T-helper 9 cell (primary cell): ENCODE measurements at places on chromosomes 13 and 19.

GRCh38 chr19:55209693-55210472, 582 bp upstream of the PTPRH start:
- DNase-seq, result no peak

- no peak for DNase-seq
Measured at GRCh38 chr13:78732445-78733017, 73.6 kb upstream of the OBI1 start.

GRCh38 chr19:18013210-18014111, 5.5 kb downstream of the ARRDC2 start:
- no peak for DNase-seq

DNA sequence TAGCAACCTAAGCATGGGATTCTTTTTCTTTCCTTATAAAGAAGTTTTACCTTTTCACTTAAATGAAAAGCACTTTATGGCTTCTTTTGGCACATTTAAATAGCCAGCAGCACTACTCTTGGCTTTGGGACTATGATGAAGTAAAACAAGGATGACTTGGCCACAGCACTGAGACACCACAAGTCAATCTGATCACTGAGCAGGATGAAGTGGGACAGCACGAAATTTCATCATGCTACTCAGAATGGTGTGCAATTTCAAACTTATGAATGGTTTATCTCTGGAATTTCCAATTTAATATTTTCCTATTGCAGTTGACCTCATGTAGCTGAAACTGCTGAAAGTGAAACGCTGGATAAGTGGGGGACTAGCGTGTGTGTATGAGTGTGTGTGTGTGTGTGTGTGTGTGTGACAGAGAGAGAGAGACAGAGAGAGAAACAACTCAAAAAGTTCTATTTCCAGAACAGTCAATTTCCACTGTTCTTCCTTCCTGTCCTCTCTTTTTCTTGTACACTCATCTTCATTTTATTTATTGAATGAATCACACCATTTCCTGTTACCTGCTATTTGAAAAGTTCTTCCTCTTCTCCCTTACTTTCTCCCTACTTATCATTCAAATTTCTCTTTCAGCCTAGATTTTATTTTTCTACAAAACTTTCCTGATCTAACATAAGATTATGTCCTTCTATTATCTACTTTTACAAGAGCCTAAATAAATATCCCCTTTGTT, 414.2 kb upstream of the MIR17HG start:
- DNase-seq, result no peak

DNA sequence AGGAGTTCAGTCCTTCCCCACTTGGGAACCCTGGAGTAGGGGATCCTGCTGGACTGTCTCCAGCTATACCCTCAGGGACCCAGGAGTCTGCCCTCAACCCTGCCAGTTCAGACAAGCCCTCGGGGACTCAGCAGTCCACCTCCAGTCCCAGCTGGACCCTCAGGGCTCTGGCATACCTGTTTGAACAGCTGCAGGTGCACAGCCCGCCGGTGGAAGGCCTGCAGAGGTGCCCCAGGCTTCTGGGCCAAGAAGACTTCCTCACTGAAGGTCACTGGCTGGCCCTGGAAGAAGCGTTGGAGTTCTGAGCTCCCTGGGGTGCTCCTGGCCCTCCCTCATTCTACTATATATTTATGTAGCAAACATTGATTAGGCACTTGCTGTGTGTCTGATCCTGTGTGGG, 8.6 kb downstream of the CRB3 start:
- DNase-seq, result no peak

GRCh38 chr19:19606021-19606420, 12.5 kb downstream of the PBX4 start:
- peak; percentile 45 for DNase-seq

DNA sequence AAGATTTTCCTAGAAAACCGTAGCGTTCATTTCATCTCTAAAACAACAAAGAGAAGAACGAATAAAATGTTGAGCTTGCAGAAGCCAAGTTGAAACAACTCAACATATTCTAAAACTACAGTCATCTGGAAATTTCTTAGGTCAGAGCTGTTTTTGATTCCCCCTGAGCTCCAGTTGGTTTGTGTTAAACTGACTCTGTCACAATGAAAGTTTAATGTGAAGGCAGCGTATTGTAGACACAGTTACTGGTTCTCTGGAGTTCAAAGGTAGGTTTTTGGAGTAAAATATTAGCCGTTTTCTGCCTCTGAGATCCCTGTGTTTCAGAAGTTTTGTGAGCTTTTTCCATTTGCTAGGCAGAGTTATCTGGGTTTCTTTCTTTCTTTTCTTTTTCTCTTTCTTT, 2.2 kb downstream of the ARHGEF7 start:
- no peak for DNase-seq

DNA sequence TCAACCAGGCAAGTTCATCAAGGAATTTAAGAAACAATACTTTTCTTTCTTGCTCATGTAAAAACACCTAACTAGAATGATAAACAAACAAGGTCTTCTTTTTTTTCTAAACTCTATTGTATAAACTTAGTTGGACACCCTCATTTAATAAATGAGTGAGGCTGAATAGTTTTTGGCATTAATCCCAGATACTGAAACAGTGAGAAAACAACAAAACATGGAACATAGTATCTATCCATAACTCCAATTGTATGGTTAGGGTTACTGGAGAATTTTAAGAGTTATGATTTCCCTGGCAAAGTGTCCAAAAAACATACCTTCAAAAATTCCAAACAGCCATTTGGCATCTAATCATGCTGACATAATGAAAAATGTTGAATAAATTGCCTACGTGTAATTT, 5.8 kb upstream of the POMP start:
- DNase-seq, result no peak

- DNase-seq, result no peak
Measured at GRCh38 chr13:55606045-55606665, 1534.6 kb upstream of the PRR20A start.

DNA sequence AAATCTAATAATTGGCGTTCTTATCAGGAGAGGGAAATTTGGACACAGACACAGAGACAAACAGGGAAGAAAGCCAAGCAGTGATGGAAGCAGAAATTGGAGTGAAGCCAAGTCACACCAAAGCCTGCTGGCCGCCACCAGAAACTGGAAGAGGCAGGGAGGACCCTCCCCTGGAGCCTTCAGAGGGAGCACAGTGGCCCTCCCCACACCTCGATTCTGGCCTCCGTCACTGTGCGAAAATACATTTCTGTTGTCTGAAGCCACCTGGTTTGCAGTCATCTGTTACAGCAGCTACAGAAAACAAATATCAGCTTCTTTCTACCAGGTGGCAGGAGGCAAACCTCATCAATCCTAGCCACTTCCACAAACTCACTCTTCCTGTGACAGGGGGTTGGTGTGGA, 8.3 kb upstream of the TLE6 start:
- DNase-seq, result no peak

GRCh38 chr13:33615436-33615835, 202.5 kb upstream of the RFC3 start:
- no peak for DNase-seq

DNA sequence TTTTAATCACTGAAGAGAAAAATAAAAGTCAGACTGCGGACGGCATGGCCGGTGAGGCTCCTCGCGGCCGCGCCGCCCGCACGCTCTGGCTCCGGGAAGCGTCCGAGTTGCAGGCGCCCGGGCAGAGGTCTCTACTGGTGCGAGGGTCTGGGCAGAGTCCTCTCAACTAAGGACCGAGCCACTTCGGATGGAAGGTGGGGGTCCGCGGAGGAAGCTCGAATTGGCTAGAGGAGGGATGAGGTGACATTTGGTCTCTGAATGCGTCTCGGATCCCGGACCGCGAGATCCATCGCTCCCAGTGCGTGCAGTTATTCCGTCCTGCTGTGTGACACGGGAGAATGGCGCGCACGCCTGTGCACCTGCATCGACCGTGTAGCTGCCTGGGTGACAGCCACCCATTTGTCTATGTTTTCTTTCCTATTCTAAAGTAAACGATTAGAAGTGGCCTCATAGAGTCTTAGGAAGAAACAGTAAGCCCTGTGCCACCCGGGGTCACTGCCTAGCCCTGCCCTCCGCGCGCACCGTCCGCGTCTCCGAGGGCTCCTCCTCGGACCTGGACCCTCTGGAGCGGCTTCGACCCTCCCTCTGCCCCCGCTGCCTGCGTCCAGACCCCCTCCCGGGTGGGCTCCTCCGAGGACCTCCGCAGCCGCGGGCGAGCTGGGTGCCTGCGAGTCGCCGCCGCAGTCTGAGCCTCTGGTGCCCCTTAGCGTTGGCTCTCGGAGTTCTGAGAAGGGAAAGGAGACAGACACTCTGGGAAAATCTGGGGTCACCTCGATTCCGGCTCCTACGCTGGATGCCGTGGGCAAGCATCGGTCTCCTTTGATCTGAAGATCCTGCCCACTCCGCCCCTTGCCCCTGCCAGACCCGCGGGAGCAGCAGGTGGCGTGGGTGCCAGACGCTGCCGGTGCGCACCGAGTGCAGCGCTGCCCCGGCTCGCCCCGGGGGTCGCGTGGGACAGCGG, 347.4 kb downstream of the LIG4 start:
- no peak for DNase-seq

DNA sequence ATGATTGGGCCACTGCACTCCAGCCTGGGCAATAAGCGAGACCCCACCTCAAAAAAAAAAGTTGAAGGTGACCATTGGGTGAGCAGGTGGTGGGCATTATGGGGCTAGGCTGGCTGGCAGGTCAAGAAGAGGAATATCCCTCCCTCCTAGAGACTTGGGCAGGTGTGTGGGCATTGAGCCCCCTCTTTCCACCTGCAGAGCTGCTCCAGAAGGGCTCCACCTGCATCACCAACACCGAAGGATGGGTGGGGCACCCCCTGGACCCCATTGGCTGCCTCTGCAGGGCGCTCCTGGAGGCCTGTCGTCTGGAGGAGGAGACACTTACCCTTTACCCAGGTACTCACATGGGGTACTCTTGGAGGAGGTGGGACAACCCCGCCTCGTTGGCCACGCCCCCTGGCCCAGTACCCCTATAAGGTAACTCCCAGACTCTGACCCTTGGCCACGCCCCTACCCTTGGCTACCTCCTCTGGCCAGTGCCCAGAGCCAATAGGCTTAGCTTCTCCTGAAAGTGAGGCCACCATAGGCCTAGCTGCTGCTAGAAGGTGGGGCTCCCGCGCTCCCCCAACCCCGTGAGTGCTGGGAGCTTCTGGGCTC, 21.9 kb downstream of the ZSWIM4 start:
- no peak for DNase-seq

GRCh38 chr19:2274931-2275535, 6.9 kb downstream of the PEAK3 start:
- DNase-seq, result no peak

- no peak for DNase-seq
Measured at GRCh38 chr19:42250666-42251531, 4.0 kb downstream of the ERF start.

- no peak for DNase-seq
Measured at GRCh38 chr13:25042151-25042865, 53.6 kb upstream of the PABPC3 start.

DNA sequence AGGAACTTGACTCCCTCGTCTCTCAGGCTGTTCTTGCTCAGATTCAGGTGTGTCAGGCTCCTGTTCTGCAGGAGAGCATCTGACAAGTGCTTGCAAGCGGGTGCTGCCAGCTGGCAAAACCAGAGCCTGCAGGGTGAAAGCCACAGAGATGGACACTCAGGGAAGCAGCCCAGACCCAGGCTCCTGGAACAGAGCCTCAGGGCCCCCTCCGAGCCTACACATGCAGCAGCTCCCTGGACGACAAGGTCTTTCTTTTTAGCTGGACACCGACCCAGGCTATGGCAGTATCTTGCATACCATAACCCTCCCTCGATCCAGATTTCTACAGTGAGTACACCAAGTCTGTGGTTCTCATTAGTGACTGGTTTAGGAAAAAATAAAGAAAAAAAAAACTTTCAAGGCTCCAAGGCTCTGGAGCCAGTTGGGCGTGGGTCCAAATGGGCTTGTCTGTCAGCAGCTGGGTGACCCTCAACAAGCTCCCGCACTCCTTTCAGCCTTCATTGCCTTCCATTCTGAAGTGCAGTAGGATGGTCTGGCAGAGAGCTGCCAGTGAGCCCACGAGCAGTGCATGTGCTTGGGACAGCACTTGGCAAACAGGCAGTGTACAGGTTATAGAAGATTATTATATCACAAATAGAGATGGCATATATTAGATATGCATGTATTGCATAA, 29.9 kb downstream of the NLRP13 start:
- DNase-seq, result no peak

DNA sequence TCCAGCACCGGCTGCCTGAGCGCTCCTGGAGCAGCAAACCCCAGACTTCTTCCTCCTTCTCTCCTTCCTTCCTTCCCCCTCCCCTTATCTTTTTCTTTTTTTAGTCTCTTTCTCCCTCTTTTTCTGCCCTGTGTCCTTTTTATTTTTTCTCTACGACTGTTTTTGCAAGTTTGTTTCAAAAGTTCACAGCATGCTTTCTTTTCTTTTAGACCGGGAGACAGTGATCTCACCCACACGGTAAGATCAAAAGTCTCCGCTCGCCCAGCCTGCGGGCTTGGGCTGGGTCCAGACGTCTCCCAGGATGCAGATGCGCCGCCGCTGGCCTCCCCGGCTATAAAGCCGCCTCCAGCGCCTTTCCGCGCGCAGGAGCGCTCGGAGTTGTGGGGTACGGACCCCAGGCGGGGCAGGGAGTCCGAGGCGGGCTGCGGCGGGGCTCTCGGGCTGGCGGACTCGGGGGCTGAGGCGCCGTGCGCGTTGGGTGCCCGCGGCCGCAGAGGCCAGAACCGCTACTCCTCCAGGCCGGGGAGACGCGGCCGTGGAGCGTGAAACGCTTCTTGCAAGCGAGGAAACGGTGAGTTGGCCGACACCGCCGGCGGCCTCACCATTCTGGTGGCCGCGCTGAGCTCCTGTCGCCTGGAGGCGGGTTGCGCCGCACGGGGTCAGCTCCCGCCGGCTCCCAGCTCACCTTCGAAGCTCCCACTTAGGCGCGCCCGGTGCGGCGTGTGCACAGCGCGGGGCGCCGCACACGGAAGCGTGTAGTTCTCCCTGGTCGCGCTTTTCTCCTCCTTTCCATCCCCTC, 2.0 kb upstream of the TSHZ3 start:
- no peak for DNase-seq

DNA sequence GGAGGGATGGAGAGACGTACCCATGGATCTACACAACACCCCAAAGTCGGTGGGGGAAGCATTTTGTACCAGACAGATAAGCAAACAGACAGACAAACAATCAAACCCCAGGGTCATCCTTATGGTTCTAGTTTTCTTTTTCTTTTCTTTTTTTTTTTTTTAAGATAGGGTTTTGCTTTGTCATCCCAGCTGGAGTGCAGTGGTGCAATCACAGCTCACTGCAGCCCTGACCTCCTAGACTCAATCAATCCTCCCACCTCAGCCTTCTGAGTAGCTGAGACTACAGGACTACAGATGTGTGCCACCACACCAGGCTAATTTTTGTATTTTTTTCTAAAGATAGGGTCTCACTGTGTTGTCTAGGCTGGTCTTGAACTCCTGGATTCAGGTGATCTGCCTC, 17.9 kb upstream of the FBL start:
- DNase-seq, result no peak
